CMK (cell line): ENCODE measurements at places on chromosomes 2 and 18.

- no peak for DNase-seq
These were observed 64.9 kb downstream of the HS1BP3 start for GRCh38 chr2:20585710-20586594.

DNA sequence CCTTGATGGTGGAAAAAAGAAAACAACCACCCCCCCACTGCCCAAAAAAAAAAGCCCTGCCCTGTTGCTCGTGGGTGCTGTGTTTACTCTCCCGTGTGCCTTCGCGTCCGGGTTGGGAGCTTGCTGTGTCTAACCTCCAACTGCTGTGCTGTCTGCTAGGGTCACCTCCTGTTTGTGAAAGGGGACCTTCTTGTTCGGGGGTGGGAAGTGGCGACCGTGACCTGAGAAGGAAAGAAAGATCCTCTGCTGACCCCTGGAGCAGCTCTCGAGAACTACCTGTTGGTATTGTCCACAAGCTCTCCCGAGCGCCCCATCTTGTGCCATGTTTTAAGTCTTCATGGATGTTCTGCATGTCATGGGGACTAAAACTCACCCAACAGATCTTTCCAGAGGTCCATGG, 28.0 kb downstream of the MAL start:
- no peak for DNase-seq

GRCh38 chr2:162217598-162217997, 25.6 kb downstream of the FAP start:
- no peak for DNase-seq

GRCh38 chr2:224178056-224178455, 139.0 kb upstream of the SERPINE2 start:
- DNase-seq, result no peak

DNA sequence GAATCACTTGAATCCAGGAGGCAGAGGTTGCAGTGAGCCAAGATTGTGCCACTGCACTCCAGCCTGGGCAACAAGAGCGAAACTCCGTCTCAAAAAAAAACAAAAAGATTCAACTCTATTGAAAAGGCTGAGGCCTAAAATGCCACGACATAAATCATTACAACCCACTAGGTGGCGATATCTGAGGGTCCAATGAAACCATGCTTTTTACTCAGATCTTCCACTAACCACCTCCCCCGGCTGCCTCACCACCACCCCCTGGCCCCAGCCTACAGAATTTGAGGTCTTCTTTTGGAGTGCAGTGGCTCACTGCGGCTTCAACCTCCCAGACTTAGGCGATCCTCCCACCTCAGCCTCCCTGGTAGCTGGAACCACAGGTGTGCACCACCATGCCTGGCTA, 57.5 kb downstream of the AP1S3 start:
- no peak for DNase-seq

DNA sequence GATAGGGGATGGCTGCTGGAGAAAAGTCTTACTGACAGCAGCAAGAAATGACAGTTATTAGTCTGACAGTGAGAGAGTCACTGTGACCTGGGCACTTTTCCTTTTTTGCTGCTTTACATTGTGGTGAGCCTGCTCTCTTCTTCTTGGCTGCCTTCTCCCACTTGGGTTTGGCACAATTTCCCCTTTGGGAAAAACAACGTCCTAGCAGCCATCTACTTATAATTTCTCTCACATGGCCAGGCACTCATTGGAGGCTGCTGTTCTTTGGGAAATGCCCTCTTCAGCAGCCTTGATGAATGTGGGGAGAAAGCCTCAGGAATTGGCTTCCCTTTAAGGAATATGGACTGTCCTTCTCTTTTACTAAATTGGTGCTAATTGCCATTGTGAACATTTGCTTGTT, 60.4 kb upstream of the SLC1A4 start:
- no peak for DNase-seq

GRCh38 chr2:223099561-223099960, 47.6 kb downstream of the KCNE4 start:
- DNase-seq, result no peak

DNA sequence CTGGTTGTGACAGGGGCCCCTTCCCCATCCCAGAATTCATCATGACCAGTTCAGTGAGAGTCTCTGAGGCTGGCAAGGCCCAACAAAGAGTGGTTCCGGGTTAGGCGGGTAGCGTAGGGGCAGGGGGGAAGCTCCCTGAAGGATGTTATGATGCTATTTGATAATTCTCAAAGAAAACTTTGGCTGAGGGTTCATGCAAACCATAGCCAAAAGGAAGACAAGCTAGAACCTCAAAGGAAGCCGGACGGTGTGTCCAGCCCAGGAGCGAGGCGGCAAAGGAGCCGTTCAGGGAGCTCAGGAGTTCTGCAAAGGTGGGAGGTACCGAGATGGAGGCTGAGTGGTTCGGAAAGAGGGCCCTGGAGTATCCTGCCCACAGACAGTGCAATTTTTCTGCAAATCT, 226.8 kb upstream of the RAB6C start:
- DNase-seq, result no peak
